CD4-positive, alpha-beta T cell (primary cell): ENCODE measurements at places on chromosomes 2 and 18.
A peak's percentile ranks its signal among the peaks of the same experiment; 100 is the strongest.

- no peak for DNase-seq
These were observed 141.0 kb downstream of the THADA start for GRCh38 chr2:43454791-43455190.

DNA sequence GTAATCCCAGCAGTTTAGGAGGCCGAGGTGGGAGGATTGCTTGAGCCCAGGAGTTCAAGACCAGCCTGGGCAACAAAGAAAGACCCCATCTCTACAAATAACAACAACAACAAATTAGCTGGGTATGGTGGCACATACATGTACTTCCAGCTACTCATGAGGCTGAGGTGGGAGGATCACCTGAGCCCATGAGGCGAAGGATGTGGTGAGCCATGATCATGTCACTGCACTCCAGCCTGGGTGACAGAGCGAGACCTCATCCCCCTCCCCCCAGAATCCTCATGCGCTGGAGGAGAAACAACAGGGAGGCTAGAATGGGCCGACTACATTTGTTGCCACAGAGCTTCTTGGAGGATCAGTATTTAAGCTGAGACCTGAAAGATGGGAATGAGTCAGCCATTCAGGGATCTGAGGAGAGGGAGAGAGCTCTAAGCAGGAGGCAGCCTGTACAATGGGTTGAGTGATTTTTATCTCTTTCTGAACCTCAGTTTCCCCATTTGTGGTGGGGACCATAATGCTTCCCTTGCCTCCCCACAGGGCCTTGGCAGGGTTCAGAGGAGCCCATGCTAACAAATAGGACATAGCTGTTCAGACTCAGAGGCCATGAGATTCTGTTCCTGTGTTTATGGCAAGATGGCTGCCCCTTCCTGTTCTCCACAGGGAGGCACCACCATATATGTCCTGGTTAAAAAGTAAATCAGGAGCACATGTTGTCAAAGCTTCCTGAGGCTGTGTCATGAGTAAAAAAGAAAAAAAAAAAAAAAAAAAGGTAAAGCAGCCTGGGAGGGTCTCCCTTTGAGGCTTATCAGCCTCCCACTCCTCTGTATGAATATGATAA is 131.4 kb upstream of the HAAO start:
- no peak for DNase-seq

DNA sequence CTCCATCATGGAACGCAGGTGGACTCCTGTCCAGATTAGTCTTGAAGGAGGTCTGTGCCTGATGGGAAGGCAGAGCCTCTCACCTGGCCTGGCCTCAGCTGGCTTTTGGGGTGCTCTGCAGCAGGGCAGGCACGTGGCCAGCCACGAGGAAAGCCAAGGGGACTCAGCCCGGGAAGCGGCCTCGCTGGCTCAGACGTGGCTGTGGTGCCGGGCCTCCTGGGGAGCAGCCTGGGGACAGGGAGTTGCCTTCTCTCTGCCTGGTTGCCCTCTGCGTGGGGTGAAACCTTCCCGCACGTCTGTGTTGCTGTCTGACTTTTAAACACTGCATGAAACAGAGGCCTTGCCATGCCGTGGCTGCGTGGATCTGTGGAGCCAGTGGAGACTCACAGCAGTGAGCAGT is 45.0 kb downstream of the RTP5 start:
- no peak for DNase-seq

GRCh38 chr18:864872-865273 is 39.8 kb upstream of the ADCYAP1 start:
- peak; percentile 46 for DNase-seq

DNA sequence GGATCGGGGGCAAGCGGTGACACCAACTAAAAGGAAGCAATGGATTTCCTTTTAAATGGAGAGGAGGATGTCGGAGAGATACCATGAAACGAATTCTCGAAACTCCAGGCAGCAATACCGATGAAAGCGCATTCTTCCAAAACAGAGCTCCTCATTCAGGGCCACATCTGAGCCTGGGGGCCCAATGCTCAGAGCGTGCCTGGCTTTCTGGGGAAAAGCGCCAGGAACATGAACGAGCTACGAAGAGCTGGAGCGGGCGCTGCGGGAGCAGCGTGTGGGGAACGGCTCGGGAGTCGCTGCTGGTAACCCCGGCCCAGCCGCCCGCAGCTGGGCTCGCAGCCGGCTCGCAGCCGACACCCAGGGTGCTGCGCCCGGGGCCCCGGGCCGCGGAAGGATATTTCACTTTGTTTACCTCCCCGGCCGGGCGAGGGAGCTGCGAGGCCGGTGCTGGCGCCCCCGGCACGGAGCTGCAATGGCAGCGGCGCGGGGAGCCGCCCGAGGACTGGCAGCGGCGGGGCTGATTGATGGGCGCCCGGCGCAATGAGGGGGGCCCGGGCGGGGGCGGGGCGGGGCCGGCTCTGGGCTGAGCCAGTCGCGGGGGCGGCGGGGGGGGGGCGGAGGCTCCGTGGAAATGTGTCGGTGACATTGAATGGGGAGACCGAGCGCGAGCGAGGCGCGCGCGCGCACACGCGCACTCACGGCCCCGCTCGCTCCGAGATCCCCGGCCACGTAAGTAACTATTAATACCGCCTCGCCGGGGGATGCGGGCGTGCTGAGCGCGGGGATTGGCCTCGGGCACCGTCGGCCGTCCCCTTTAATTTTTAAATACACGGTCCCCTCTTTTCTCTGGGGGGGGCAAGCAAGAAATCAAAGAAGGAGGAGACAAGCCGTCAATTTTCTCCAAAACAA is at the start of gene TRIB2:
TSS of gene TRIB2 (plus strand) at position 655 of the 909 bp plus-strand sequence. CDS start 1,372 bp downstream, outside the sequence.
- peak; percentile 96 for DNase-seq

DNA sequence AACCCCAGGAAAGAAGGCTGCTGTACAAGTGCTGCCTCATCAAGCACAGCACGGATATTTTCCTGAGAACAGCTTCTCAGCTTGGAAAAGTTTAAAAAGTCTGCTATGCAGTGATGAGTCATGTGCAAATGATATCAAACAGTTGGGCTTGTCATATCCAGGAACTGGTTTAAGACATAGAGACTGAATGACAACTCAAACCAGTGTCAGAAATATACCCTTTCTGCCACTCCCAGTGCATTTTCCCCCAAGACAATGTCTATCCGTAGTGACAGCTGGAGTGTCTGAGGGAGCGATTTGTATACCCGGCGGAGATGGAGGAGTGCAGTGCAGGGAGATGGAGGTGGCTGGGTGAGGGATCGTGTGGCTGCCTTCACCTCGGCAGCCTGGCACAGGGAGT is 28.2 kb downstream of the SOX11 start:
- DNase-seq: no peak

DNA sequence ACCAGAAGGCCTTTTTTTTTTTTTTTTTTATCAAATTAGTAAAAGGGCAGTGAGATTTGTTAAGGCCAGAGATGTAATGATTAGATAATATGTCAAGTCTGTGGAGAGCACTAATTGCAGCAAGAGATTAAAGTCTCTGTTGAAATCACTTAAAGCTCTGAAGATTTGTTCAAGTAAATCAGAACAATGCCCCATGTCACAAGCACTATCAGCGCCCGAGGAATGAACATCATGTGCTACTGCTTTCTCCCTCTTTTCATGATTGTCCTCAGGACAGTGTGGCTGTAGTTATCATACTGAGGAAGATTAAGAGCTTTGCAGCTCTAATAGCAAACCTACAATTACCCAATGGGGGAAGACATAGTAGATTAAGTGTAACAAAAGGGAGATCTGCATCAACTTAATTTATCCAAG is 71.1 kb downstream of the TDRD15 start:
- DNase-seq: no peak

DNA sequence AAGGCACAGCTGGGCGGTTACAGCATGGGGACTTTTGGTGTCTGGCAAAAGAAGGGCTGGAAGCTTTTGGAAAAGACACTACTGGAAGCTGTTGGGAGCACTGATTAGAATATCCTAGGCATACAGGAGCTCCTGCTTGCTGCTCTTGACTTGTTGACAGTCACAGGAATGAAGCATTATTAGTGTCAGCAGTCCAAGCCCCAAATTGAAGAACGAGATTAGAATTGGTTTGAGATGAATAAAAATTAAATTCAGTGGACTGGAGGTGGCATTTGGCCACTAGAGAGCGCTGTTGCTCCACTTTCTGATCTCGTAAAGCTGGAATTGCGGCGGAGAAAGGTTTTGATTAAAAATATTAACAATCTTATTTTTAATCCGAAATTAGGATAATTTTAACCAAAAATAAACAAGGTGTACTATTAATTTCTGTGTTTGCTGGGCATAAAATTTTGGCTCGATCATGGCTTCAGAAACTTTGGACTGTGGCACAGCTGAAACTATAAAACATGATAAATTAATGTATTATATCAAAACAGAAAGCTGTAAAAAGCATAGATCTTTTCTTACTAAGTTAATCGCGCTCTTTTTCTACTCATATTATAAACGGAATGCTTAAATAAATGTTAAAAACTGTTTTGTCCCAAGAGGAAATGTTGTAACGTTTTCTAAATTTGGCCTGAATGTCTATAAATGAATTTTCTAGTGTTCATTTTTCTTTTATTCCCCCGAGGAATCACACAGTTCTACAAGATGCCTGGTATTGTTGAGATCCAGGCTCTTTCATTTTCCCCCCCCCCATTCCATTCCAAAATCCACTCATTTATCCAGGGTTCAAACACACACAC is 2.4 kb upstream of the HOXD8 start:
- peak; percentile 64 for DNase-seq

DNA sequence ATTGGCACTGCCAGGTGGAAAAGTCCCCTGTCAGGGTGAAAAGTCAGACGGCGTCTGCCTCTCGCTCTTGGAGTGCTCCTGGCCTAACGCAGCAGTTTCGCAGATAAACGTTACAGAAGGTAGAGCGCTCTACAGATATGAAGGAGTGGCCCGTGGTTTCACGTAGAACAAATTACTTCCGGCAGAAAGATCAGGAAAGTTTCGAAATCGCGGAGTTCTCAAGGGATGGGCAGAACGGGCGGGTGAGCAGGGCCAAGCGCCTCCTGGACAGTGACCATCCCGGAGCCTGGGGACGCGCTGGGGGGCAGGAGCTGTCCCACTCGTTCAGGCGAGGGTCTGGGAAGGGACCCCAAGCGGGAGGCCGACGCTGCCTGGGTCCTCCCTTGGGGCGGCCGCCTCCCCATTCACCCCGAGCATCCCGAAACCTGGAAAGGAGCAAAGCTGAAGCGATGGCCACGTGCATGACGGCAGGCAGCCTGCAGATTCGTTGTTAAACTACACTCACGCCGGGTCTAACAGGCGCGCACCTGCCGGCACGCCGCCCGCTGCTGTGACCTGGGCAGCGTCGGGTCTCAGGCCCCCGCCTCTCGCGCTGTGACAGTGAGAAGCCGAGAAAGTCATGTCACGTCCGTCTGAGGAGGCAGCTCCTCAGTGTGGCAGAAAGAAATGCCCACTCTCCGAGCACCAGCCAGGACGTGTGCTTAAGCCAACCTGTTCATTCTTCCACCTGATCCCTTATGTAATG is 122.9 kb upstream of the SALL3 start:
- DNase-seq: no peak

GRCh38 chr2:198055716-198056115 is 251.3 kb downstream of the PLCL1 start:
- DNase-seq: no peak

DNA sequence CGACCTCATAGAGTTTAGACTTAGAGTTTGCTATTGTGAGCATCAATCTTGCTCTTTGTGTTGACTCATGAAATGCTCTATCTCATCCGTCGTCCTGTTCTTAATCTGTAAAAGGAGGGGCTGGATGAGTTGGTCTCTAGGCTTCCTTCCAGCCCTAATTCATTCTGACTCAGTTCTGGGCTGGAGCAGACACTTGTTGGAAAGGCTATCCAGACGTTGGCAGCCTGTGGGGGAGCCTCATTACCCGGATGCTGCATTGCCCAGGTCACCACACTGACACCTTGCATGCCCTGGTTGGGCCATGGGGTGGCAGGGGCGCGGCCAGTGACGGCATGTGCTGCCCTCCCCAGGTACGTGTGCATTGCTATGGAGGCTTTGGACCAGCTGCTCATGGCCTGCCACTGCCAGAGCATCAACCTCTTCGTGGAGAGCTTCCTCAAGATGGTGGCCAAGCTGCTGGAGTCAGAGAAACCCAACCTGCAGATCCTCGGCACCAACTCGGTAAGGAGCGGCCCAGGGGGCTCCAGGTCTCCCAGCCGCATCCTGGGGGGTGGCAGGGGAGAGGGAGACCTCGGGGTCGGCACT is 61.5 kb downstream of the EFR3B start:
- DNase-seq: no peak

DNA sequence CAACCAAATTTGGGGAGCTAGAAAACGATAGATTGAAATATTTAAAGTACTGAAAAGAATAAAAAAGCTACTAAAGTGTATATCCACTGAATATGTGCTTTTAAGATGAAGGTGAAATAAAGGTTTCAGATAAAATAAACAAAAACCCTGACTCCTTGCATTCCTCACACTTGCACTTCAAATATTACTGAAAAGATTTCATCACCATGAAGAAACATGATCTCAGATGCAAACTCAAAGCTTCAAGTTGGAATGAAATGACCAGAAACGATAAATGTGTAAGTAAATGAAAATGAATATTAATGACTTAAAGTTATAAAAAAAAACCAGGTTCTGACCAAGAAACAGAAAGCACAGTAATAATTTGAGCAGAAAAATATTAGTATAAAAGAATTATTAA is 1246.0 kb upstream of the ACVR2A start:
- DNase-seq: no peak

DNA sequence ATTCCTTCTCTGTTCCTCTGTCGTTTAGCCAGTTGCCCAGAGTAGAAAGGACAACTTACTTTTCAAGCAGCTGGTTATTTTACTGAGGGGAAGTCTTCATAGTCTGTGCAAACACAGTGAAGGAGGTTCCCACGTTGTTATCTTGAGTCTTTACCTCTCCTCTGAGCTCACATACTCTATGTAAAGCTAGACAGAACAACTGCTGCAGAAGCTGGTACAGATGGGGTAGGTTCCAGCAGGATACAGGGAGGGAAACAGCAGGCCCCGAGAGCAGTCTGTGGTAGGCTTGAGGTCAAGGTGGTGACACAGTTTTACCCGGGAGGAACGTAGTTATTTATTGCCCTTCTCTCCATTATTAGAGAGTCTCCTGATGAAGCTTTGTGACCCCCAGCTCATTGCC is 93.4 kb upstream of the LDLRAD4 start:
- no peak for DNase-seq

- no peak for DNase-seq
These were observed 47.3 kb downstream of the RFTN2 start for GRCh38 chr2:197628043-197628500.

DNA sequence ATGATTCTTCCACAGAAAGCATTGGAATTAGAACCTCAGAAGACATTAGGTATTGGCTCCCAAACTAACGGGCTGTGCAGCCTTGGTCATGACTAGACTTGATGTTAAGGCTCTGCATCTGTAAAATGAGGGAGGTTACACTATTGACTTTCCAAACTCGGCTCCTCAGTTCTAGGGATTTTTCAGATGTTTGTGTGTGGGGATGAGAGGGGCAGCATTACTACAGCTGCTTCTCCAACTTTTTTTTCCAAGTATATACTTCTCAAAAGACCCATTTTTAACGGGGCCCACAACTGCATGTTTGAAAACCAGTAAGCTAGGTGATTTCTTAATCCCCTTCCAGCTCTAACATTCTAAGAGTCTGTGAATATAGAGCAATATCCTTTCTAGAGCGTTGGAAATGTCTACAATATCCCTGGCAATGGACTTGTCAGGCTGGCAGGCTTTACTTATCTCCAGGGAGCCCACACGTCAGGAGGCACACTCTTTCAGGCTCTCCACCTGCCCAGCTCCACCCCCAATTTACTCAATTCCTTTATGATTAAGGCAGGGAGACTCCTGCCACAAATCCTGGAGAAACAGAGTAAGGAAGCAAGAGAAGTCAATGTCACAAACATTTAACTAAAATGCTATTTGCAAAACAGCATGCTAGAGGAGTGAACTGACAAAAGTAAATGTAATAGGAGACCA is 844 bp upstream of the MPV17 start:
- no peak for DNase-seq

- DNase-seq: no peak
These were observed 26.9 kb downstream of the DNAH7 start for GRCh38 chr2:196041786-196042185.

GRCh38 chr2:98691303-98691702 is 39.6 kb downstream of the MGAT4A start:
- DNase-seq: no peak
